ENCODE measurements at places on chromosomes 3 and 15. TPM values are rescaled to one million over a fixed set of nuclear protein-coding genes. Genes with fewer than 3 reads are reported as not detected.
A peak's percentile ranks its signal among the peaks of the same experiment; 100 is the strongest.

- no peak for DNase-seq
Measured at GRCh38 chr3:177131927-177132636, 65.2 kb downstream of the TBL1XR1 start.

GRCh38 chr3:159191447-159191846 lies 389.6 kb downstream of the MFSD1 start:
- no peak for DNase-seq

DNA sequence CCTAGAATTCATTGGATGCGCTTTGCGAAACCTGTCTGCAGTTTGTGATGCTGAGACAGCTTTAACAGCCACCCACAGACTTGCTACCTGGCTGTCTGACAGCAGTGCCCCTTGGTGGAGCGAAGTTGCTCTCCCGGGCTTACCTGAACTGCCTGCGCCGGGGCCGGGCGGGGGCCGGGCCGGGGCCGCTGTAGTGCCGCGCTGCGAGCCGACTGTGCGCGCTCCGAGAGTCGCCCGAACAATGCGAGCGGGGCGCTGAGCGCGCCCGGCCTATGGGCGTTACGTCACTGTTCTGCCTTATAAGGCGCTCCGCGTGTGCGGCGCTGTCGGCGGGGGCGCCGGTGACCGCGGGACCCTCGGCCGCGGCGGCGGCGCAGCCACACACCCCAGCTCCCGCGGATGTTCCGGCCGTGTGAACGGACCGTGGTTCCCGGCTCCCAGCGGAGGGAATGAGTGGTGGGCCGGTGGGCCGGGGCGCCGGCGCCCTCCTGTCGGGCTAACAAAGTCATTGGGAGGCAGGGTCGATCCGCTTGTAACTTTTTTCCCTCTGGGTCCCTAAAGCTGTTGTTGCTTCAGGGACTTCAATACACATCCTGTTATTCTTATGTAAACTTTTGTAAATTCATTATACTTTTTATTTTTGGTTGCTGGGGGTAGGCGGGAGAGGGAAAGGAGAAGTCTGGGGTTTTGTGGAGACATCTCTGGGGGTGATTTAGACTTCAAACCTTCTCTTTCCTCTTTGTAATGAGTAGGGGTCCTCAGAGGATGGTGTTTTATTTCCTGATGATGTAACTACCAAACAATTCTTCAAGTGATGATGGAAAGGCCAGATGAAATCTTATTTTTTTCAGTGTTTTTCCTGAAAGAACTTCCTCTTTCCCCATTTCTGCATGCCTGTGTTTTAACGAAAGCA lies 58.5 kb downstream of the CMSS1 start:
- peak; percentile 60 for DNase-seq

Gene LIPH
- 0.20 TPM for total RNA-seq

Gene SI
- total RNA-seq = not detected

Gene MITF
- 10.3 TPM for total RNA-seq

All from tibial nerve (tissue), 4 donors.